B cell (primary cell): ENCODE measurements at places on chromosomes 7 and 10. TPM values are rescaled to one million over a fixed set of nuclear protein-coding genes. Genes with fewer than 3 reads are reported as not detected.

DNA sequence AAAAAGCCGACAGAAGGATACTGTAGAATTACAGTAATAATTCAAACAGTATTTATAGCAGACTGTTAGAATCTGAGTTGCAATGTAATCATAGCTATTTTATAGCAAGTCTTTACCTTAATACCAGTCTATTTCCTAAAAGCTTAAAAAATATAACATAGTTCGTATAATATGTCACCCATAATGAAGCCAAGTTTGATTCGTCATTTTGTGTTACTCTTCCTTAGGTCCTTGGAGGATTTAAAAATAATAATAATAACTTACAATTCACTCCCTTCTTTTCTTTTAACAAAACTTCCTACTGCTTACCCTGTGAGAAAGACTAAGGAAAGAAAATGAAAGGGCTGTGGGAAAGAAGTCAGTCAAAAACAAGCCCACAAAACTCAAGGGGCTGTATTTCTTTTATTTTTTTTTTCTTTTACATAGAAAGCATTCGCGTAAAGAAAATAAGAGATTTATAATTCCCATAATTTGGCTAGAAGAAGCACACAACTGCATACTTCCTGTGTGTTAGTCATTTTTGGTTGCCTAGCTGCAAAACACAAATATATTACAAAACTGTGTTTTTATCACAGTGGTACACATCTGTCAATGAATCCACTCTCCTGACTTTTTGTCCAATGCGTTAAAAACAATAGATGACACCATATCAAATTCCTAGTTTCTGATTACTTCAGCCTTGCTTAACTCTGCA, 187.2 kb upstream of the CELF2 start:
- no peaks in the 10 kb centered on the region for H3K27me3 ChIP-seq
- no peaks in the 10 kb centered on the region for H3K4me1 ChIP-seq
- H3K4me3 ChIP-seq = no peak overlapping the region
- no peak for DNase-seq
- H3K27ac ChIP-seq = no peak overlapping the region
- H3K36me3 ChIP-seq = no peaks in the 10 kb centered on the region

- no peak for DNase-seq
- H3K27ac ChIP-seq = no peak overlapping the region
- no peaks in the 10 kb centered on the region for H3K36me3 ChIP-seq
- H3K4me3 ChIP-seq = no peak overlapping the region
- no peaks in the 10 kb centered on the region for H3K27me3 ChIP-seq
- H3K4me1 ChIP-seq = no peaks in the 10 kb centered on the region
Measured at GRCh38 chr7:148218603-148219002, 372.0 kb upstream of the C7orf33 start.

GRCh38 chr7:137944168-137944567, 57.7 kb downstream of the CREB3L2 start:
- DNase-seq = no peak
- H3K4me1 ChIP-seq = no peaks in the 10 kb centered on the region
- H3K4me3 ChIP-seq = no peak overlapping the region
- H3K27me3 ChIP-seq = no peaks in the 10 kb centered on the region
- H3K27ac ChIP-seq = no peak overlapping the region

DNA sequence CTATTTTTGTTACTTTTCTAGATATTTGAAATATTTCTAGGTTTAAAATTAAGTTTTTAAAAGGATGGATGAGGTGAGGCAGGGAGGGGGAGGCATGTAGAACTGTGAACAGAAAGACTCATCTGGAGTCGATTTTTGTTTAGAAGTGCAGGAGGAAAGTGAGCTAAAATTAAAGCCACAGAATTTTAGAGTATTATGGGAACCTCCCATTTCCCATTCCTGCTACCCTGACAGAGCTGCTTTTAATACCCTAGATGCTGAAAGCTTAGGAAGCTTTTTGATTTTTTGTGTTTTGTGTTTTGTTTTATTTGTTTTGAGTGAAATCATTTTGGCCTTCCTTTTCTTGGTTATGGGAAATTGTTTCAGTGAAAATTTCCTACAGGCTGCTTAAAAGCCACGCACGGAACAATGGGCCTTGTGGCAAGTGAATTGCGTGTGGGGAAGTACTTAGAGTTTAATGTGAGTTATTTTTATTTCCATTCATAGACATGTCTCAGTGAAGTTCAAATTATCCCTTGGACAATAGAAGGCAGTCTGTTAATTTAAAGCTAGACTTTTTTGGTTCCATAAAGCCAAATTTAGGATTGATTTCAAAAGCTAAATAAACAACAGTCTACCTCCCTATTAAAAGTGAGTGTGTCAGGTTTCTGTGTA, 102.0 kb upstream of the HDAC9 start:
- no peak for DNase-seq
- H3K4me3 ChIP-seq = no peak overlapping the region
- peaks cover 32% of the 10 kb centered on the region for H3K4me1 ChIP-seq
- no peaks in the 10 kb centered on the region for H3K36me3 ChIP-seq

Gene CFAP70
- polyA plus RNA-seq = 1.6 and 2.5 TPM in 2 replicates

- no peak overlapping the region for H3K27ac ChIP-seq
- peak overlapping the region; percentile 64 for H3K4me3 ChIP-seq
- H3K27me3 ChIP-seq = no peaks in the 10 kb centered on the region
- H3K36me3 ChIP-seq = no peaks in the 10 kb centered on the region
- DNase-seq = no peak
Measured at GRCh38 chr7:157613575-157614322, 276.9 kb downstream of the DNAJB6 start.
